ENCODE measurements at places on chromosomes 11 and 22.
A peak's percentile ranks its signal among the peaks of the same experiment; 100 is the strongest.

DNA sequence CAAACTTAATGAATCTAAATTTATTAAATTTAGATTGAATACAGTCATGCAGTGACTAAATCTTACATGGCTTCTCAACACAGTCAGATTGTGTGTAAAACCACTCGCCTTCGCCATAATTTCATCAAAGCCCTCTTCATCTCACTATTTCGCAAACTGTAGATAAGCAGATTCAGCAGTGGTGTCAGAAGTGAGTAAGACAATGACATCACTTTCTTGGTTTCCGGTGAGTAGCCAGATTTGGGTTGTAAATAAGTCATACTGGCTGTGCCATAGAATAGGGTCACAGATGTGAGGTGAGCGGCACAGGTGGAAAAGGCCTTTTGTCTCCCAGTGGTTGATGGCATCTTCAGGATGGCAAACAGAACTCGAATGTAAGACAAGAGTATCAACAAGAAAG is 3.4 kb downstream of the OR10A6 start:
- no peak for DNase-seq

GRCh38 chr11:45382133-45382878 is 96.2 kb upstream of the SYT13 start:
- no peak for DNase-seq

- DNase-seq: peak; percentile 12
Observed at GRCh38 chr11:2734181-2735052, 34.6 kb upstream of the KCNQ1OT1 start.

DNA sequence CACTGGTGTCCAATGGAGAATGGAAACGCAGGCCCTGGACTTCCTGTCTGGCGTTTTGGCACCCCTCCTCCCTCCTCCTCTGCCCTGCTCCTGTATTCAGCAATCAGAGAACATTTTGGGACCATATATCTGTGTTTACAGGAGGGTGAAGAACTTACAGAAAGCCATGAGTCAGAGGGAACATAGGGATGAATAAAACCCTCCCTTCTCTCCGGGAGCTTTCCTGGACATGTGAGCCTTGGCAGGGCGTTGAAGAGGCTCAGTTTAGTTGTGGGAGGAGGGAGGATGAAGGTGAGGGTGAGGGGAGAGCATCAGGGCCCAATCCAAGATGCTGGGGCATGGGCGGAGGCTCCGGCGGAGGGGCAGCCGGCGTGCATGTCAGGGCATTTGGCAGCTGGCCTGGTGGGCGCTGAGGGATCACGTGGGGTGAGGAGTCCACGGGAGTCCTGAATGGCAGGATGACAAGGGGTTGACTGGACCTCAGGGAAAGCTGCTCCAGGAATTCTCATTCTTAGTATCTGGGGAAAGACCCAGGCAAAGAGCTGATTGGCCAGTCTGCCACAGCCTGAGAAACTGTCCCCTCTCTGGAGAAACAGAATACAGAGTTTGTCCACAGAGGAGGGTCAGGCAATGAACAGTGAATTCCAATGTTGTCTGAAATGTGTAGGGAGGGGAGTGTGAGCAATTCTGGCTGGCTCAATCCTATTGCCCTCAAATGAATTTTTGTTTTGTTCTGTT is 28.9 kb downstream of the MICAL2 start:
- peak; percentile 74 for DNase-seq

DNA sequence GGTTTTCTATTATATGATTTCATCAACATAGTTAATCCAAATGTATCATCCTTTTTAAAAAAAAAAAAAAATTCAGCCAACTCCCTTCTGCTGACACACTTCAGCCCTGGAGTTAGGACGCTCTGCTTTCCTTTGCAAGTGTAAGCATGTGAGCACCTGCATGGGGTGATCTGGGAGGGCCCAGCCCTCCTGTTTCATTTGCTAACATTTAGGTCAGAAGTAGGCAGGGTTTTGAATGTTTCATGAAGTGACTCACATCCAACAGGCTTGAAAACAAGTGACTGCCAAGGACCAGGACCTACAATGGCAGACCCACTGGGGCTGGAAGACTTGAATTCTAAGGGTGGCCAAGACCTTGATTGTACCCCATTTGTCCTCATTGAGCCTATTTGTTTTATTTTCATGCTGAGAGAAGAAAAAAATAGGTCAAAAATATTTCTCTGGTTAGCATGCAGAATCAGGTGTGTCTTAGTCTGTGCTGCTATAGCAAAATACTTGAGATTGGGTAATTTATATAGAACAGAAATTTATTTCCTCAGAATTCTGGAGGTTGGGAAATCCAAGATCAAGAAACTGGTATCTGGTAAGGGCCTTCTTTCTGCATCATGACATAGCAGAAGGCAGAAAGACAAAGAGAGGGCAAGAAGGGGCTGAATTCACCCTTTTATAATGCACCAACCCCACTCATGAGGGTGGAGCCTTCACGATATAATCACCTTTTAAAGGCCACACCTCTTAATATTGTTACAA is 137.6 kb downstream of the CD44 start:
- no peak for DNase-seq

DNA sequence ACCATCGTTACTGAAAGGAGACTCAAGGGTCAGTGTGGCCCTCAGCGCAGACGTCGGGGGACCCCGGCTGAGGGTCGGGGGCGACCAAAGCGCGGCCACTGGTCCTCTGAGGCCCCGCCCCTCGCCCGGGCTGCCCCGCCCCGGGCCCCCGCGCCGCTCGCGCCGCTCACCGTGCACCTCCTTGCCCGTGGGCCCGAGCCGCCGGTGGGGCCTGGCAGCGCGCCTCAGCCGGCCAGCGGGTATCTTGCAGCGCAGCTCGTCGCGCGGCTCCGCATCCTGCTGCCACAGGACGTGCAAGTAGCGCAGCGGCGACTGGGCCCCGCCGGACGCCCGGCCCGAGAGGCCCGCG is 419 bp downstream of the ANKRD54 start:
- DNase-seq: no peak

GRCh38 chr22:28798810-28799605 is 1.4 kb downstream of the XBP1 start:
- peak; percentile 95 for DNase-seq

- no peak for DNase-seq
Observed at GRCh38 chr11:133896028-133896427, 50.7 kb upstream of the SPATA19 start.

DNA sequence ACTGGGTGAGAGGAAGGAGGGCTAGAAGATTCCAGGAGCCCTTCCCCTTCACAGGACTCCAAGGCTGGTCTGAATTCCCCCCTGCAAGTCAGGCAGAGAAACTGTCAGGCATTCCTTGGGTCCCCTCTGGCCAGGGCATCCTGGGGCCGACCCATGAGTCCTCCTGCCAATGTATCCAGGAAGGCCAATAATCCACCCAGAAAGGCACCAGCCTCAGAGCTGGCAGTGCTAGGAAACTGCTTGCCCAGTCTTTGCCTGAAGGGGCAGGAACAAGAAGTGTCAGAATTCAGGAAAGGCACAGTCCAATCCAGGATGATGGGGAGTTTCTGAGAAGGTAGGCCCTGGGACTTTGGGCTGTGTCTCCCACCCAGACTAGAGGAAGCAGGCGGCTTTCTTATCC is 41.0 kb downstream of the BUD13 start:
- DNase-seq: no peak

DNA sequence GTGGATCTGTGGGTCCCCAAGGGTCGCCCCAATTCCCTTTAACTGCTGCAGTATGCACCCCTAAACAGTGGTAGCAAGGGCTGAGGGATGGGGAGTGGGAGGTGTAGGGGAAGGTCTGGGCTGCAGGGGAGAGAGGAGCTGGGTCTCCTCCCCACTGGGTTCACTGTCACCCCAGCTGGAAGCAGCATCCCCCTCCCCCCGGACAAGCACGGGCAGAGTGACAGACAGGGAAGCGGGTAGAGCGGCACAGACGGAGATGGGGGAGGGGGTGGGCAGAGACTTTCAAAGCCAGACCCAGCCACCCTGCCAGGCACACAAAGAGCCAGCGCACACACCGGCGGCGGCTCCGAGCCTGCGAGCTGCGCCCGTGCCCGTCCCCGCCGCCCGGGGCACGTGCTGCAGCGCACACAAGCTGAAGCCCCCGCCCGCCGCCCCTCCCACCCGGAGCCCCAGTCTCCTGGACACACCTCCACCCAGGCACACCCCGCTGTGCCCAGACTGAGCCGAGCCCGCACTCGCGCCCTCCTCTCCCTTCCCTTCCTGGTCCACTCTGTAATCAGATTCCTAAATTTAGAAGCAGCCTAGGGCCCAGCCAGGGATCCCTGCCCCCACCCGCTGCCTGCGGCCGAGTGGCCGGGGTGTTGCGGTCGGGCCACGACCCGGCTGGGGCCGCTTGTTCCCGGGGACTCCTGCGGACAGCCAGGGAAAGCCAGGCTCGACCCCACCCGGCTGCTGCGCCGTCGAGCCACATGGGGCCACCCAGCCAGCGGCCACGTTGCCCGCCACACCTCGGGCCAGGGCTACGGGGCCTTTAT is 935 bp upstream of the RCOR2 start:
- peak; percentile 60 for DNase-seq

GRCh38 chr11:830295-831117 is 2.2 kb upstream of the CD151 start:
- peak; percentile 65 for DNase-seq

DNA sequence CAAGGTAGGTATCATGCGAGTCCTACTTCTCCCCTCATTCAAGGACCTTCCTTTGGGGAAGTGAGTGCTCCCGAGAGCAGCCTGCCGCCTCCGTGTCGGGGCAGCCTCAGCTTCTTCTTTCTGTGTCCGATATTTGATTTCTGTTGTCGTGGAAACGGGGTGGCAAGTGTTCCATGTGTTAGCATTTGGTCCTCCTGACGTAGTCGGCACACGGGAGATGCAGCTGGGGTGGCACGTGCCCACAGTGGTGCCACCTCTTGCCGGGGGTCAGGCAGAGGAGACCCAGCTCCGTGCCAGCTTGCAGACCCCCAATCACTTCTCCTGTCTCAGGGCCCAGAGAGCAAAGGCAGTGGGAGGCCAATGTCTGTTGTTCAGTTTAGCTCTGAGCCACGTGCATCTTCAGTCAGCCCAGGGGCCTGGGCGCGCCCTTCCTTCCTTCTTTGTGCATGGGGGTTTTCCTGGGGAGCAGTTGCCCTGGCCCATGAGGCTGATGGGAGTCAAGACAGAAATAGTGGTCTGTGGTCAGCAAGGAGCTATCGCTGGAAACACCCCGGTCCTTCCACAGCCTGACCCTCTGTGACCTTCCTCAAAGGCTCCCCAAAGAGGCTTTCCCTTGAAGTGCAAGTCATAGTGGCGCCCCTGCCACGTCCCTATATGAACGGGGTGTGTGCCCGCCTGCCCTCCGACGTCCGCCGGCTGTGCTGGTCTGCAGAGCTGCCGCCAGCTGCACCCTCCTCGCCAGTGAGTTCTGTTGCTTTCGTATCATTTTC is 44.5 kb downstream of the PARVB start:
- no peak for DNase-seq

DNA sequence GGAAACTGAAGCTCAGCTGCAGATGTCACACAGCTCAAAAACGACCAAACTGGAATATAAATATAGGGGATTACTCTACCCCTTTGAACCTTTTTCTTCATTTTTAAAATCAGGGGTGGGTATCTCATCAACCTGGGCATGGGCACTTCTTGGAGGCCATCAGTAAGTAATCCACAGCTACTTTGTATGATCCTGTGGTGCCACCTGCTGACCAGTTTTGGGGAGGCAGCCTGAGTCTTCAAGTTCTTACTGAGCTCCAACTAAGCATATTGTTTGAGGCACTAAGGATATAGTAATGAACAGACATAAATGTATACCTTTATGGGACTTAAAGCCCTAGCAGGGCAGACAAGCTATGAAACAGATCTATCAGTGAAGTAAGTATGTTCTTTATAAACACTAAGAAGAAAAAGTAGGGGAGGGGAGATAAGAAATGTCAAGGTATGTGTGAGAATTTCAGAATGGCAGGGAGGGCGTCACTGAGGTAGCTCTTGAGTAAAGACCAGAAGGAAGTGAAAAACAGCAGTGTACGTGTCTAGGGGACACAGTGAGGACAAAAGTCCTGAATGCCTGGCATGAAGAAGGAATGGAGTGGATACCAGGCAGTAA is 18.4 kb downstream of the TUB start:
- peak; percentile 74 for DNase-seq

DNA sequence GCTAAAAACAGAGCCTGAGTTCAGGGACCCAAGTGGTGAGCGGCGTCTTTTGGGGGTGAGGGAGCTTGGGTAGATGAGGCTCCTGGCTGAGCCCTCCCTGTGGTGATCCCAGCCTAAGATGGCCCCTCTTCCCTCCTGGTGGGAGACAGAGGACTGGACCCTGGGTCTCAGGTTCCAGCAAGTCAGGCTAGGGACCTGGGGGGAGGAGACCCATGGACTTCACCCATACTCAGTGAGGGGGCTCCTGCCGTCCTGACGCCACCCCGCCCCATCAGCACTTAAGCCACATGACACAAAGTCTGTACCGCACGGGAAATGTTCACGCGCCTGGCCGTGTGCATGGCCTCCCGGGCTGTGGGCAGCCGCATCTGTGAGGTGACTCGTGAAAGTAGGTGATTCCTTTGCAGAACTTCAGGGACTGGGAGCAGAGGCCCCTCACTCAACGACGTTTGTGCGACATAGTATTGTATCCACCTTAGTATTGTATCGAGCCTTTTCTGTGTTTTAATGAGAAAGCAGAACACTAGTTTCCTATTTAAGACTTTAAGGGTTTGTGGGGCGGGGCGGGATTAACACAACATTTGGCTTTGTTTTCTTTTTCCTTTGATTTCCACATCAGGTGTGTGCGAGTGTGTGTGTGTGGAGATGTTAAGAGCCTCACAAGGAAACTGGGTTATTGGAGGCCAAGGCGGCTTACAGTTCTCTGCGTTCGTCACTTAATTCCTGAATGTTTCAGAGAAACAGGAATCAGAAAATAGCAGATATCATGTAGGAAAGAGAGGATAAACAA is 18.4 kb upstream of the TMEM191C start:
- no peak for DNase-seq

- no peak for DNase-seq
Observed at GRCh38 chr22:42700901-42701300, 19.8 kb downstream of the A4GALT start.

DNA sequence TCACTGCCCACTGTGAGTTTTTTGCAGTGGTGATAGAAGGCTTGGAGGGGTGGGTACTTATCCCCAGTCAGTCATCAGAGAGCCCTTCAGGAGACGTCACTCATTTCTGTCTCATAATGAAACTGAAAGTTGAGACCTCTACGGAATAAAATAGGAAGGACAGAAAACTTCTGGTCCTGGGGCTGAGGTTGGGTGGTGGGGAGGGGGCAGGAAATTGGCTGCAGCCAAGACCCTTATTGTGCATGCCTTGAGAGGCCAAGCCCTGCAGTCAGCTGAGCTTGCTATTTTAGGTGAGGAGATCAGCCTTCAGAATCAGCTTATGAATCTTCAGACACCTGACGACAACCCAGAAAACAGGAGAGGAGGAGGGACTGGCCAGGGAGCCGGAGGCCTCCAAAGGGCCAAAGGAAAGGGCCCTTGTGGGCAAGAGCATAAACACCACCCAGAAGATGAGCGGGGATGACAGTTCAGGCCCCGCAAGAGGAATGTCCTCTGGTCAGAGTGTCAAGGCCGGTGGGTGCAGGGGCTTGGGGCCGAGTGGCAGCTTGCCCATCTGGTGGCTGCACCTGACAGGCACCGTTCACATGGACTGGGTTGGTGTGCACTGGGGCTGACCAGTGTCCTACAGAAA is 17.9 kb upstream of the ADA2 start:
- no peak for DNase-seq

Data from fibroblast of skin of right biceps (primary cell).